ENCODE measurements at places on chromosomes 1 and 21.

- no peak for DNase-seq
Observed at GRCh38 chr1:227889863-227890405, 57.8 kb downstream of the WNT9A start.

- DNase-seq, result no peak
Observed at GRCh38 chr1:39666772-39667171, 5.1 kb downstream of the NT5C1A start.

DNA sequence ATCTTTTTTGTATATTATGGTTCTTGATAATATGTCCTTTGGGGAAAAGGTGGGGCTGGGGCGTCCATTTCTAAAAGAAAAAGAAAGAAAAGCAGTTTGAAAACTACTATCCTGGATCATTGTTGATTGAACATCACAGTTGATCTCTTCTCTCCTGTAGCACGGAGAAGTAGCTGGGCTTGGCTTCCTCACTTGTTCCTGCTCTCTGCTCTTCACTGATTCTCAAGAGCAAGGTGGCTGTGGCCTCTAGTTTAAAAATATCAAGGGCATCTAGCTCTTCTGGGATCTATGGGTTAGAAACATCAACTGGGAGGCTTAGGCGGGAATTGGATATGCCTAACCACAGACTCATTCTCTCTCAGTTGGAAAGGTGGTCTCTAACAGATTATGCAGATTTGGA lies 38.1 kb upstream of the EPHA8 start:
- DNase-seq, result no peak

- no peak for DNase-seq
Observed at GRCh38 chr21:42467140-42467983, 28.7 kb downstream of the RSPH1 start.

GRCh38 chr1:182629499-182630096 lies 25.4 kb upstream of the RGS16 start:
- no peak for DNase-seq

- no peak for DNase-seq
Observed at GRCh38 chr1:94709891-94710581, 110.1 kb upstream of the SLC44A3 start.

DNA sequence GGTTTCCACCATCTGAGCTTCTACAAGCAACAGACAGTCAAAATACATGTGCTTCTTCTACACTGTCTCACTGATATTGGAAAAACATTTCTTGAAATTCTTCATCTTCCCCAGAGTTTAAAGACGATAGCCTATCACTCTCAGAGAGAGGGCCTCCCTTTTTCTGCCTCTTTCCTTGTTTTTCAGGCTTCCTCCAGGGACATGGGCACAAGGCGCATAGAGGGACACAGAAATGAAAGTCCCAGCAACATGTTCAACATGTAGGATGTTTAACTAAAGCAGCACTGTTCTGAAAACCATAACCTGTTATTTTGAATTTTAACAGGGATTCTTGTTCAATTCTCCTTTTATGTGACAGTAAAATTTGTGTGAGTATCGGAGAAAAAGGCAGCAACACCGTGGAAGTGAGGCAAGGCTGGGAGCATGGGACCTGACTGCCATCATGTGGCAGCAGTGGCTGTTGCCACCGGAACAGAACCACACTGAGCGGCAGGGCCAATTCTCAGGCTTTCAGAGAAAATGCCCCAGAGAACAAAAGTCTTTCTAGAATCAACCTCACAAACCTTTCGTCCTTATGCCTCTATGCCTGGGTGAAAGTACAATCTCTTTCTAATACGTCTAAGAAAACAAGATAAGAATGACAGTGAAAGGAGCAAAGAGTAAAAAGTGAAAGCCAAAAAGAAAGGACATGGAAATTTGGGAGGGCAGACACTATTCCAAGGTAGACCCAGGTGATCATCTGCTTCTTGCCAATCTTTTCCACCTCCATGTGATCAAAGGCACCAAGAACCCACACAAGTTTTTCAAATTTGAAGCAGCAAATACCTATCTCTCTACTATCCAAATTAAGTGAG lies 54.5 kb downstream of the PCNX2 start:
- peak; percentile 54 for DNase-seq

DNA sequence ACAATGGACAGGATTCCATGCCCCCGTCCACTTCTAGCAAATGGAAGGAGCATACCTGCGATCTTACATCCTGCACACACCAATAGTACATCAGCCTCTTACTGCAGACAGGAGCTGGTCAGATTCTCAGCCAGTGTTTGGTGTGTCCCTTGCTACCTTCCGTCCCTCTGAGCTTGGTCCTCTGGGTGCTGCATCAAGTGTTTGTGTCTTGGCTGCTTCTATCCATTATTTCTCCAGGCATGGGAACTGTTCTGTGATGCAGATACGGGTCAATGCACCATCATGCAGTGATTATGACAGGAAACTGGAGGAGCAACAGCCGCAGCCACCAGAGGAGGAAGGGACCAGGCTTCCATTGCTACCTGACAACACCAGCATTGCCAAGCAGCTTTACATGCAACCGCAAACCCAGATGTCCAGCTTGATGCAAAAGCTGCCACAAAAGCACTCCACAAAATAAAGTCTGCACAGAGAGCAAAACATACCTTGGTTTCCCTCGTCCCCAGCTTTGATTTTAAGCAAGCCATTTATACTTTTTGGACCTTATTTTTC lies 21.9 kb upstream of the OVAAL start:
- no peak for DNase-seq

DNA sequence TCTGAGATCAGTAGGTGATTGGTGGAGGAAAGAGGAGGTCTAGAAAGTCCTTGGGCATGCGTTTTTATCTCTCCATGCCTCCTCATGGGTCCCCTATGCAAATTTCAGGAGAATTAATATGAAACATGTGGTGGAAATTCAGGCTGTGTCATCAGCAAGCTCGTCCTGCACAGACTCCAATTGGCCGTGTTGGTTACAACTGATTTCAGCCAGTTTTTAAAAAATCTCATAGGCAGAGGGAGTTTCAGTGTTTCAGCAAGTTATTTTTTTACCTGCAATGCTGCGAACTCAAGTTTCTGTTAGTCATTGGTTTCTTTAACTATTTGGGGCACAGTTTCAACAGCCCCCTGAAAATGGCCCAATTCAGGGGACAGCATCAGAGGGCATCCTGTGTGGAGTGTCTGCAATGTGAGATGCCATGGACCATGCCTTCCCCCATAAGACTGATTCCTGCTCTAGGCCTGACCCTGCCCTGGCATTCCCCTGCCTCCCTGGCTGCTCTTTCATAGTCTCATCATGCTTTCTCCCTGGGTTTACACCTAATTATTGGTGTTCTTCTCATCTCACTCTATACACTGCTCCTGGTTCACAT lies 59.9 kb downstream of the C1orf198 start:
- DNase-seq, result no peak

- peak; percentile 18 for DNase-seq
Observed at GRCh38 chr1:174877208-174877673, 122.5 kb upstream of the CACYBP start.

DNA sequence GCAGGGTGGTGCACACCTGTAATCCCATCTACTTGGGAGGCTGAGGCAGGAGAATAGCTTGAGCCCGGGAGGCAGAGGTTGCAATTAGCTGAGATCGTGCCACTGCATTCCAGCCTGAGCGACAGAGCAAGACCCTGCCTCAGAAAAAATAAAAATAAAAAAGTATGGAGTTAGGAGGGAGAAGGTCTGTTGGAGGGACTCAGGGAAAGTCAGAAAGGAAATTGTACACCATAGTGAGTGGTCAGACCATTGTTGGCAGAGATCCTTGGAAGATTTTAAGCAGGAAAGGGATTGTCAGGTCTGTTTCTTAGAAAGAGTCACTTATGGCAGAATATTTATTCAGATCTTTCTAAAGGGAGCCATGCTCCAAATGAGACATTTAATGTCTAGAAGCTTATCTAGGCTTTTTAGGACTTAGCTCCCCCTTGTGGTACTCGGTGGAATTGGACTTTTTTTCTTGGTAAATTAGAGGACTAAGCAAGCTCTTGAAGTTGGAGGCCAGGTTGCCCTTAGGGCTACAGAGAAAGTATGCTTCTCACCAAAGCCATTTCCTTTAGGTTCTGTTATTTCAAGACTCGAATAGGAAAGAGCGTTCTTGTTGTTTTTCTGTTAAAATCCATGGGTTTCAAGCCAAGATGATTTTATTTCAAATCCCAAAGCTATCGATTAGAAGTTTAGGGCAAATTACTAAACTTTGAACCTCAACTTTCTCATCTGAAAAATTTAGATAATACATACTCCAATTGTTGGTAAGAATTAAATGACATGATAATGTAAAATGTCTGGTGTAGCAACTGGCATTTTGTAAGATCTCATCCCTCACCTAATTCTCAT lies 16.5 kb downstream of the MIA3 start:
- no peak for DNase-seq

DNA sequence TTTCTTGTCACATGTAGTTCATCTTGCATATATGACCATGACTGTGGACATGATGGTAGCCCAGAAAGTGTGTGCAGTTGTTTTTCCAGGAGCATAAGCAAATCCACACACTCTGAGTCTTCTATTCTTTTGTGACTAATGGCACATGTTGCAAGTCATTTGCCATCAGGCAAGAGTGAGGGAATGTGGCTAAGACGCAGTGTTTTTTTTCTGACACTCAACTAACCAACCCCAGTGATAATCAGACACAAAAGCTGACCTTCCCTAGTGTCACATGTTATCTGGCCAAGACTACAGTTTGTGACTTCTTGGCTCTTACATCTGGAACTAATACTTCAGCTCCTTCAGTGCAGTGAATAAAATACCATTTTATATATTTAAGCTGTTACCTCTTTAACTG lies 108.8 kb downstream of the ITSN1 start:
- no peak for DNase-seq

DNA sequence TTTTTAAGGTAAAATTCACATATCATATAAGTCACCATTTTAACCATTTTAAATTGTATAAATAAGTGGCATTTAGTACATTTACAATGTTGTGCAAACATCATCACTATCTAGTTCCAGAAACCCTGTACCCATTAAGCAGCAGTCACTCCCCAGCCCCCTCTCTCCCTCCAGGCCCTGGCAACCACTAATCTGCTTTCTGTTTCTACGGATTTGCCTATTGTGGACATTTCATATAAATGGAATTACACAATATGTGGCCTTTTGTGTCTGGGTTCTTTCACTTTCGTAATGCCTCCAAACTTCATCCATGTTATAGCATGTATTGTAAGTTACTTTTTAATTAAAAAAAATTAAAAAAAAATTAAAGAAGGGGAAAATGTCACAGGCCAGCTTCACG lies 58.0 kb upstream of the RAB3GAP2 start:
- DNase-seq, result no peak

GRCh38 chr1:55153031-55153430 lies 62.1 kb downstream of the USP24 start:
- no peak for DNase-seq

GRCh38 chr1:241702442-241703373 lies 50.6 kb downstream of the WDR64 start:
- no peak for DNase-seq

- no peak for DNase-seq
Observed at GRCh38 chr1:71835442-71835813, 446.9 kb downstream of the NEGR1 start.

DNA sequence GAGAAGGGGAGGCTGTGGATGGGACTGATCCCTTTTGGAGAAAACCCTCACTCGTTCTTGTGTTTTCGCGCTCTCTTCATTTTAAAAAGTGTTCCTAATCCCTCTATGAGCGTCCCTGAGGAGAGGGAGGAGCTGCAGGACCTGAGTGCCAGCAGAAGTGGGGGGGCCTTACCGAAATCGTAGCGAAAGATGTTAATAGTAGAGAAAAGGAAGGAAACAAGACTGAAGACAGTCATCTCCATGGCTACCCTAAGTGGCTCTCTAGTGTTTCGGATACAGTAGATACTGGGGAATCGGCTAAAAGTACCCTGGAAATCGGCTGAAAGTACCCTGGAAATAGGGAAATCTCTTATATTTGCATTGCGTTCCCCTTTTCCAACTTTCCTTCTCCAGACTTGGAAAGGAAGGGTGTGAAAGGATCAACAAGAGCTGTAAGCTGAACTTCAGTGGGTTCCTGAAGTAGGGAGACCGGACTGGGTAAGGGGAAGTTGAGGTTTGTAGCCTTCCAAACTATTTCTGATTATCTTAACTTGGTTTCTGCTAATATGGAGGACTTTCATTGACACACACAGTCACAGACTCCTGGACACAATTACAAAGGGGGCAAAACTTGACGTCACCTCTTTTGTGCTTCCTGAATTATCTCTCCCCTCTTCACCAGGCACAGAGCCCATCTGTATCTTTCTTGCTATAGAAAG lies 486 bp upstream of the DSTYK start:
- no peak for DNase-seq

DNA sequence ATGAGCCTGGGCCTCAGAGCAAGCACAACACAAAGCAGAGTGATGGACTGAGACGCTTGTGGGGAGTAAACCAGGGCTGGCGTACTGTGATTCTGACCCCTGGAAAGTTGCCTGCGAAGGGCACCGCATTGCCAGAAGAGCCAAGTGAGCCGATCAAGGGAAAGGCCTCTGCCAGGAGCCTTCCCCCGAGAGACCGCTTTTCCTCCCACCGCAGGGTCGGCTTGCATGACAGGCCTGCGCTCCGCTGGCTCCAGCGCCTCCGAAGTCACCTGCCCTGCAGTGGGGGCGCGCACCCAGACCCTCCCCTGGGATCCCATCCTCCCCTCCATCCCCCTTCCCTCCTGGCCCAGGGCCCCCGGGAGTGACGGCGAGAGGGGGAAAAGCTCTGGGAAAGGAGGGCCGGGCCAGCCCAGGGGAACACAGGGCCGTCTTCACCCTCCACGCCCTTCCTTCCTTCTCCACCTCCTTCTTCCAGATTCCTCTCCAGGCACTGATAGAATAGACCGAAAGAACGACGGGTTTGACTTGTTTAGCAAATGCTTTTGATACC lies 165.0 kb downstream of the TRIM33 start:
- peak; percentile 40 for DNase-seq

GRCh38 chr21:44742418-44743153 lies 31.2 kb upstream of the TSPEAR start:
- DNase-seq, result no peak

DNA sequence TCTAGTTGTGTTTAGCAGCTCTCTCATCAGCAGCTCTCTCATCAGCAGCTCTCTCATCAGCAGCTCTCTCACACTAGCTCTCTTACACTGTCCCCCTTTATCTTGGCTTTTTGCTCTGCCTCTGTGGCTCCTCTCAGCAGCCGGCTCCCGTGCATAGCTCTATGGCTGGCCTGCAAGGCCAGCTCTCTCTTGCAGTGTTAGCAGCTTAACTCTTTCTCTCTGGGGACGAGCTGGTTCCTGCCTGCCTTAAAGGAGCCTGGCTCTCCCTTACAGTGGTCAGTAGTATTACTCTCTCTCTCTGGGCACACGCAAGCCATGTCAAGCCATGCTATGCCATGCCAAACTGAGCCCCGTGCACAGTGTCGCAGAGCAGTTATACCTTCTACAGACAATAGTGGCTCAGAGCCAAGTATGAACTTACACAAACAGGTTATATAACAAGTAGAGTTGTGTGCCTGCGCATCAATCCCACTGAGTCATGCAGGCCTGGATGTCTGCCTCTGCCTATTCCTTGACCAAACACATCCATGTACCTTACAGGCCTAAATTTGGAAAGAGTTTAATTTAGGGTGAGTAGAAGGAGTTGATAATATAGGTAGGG lies 295.9 kb downstream of the TPR start:
- no peak for DNase-seq

GRCh38 chr1:33494929-33495328 lies 22.5 kb downstream of the ZSCAN20 start:
- no peak for DNase-seq

All from heart right ventricle (tissue), 16 donors.